Left colon (tissue), 2 donors: ENCODE measurements at places on chromosomes 1 and 21.

DNA sequence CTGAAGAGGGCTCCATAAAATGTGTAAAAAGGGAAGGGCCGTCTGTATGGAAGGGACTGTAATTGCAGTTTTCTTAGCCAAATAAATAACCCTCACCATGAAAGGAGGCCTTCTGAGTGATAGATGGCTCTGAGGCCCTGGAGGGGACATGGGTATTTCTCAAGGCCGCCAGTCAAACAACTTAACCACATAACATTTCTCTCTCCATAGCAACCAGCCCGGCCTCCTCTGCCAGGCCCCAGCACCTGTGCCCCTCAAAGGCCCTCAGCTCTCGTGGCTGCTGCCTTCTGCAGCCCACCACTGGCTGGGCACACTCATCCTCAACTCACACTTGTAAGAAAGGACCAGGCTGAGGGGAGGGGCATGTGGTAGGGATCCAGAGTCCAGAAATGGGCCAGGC, 57.0 kb upstream of the GJB5 start:
- DNase-seq: no peak

DNA sequence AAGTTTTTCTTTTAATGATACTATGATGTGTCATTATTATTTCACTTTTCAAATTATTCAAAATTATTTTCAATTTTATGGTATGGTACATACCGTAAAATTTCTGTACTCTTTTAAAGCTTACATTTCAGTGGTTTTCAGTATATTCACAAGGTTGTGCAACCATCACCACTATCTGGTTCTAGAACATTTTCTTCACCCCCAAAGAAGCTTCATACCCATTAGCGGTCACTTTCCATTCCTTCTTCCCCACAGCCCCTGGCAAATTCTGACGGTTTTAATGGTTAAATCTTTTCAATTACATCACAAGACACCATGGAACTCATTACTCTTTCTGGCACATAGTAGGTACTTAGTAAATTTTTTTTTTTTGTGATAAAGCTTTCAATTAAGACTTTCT, 22.8 kb upstream of the ATP5PO start:
- DNase-seq: no peak

- DNase-seq: no peak
Observed at GRCh38 chr1:178739285-178740045, 14.4 kb downstream of the RALGPS2 start.

- peak; percentile 92 for DNase-seq
Observed at GRCh38 chr21:42171091-42172053, 47.6 kb upstream of the ABCG1 start.

DNA sequence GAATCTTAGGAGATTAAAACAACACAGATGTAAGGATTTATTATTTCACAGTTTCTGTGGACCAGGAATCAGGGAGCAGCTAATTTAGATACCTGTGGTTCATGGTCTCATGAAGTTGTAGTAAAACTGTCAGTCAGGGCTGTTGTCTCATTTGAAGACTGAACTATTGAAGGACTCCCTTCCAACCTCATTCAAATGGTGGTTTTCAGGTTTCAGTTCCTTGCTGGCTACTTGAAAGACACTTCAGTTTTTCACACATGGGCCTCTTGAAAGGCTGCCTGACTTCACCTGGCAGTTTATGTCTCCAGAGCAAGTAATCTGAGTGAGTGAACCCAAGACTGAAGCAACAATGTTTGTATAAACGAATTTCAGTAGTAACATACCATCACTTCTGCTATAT, 915.9 kb downstream of the PLA2G4A start:
- no peak for DNase-seq

- no peak for DNase-seq
Observed at GRCh38 chr1:5914676-5915365, 77.4 kb downstream of the NPHP4 start.

DNA sequence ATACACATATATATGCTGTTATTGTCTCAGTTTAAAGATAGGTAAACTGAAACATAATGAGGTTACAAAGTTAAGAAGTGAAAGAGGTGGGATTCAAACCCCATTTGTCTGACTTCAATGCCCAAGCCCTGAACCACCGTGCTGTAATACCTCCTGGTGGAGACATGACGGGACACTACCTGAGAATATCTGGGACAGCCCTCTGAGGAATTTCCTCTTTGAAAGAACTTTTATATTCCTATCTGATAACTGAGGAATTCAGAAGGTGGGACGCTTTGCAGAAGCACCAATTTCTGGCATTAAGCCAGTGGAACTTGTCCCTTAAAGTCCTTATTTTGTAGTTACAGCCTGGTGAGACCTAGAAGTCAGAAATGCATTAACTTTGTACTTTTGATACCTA, 32.1 kb upstream of the FASLG start:
- no peak for DNase-seq

- no peak for DNase-seq
Observed at GRCh38 chr1:82064691-82065090, 264.0 kb downstream of the ADGRL2 start.

DNA sequence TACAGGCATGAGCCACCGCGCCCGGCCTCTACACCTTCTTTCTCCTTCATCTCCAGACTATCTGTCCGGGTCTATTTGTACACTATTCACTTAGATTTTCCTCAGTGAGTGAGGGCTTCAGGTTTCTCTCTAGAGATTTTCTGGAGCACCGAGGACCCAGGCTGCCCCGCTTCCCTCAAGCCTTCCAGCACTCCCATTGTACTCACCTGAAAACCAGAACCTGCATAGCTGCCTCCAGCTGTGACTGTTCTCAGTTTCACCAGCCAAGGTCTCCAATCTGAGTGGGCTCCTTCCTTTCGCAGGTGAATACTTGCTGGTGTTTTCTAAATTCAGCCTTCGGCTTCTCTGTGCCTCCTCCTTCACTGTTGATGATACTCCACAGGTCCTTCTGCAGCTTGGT, 12.9 kb upstream of the DMAP1 start:
- DNase-seq: no peak

GRCh38 chr1:1305300-1306069, 2.2 kb downstream of the ACAP3 start:
- peak; percentile 85 for DNase-seq

GRCh38 chr21:44871576-44872269, 1.8 kb downstream of the PTTG1IP start:
- peak; percentile 78 for DNase-seq

- DNase-seq: no peak
Observed at GRCh38 chr1:71561206-71561605, 480.4 kb upstream of the ZRANB2 start.

DNA sequence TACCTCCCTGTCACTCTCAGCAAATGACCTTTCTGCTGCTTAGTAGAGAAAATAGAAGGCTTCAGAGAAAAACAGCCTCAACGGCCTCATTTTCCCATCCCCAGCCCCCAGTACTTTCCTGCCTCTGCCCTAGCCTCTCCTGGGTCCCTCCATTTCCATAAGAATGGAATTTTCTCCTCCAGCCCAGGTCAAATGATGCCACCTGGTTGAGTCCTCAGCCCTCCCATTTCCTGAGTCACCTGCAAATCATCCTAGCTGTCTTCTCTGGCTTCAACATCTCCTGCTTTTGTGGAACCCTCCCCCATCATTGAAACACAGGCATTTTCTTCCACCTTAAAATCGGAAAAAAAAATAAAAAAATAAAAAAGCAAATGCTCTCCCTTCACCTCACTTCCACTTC, 35.1 kb downstream of the OLIG1 start:
- DNase-seq: no peak

DNA sequence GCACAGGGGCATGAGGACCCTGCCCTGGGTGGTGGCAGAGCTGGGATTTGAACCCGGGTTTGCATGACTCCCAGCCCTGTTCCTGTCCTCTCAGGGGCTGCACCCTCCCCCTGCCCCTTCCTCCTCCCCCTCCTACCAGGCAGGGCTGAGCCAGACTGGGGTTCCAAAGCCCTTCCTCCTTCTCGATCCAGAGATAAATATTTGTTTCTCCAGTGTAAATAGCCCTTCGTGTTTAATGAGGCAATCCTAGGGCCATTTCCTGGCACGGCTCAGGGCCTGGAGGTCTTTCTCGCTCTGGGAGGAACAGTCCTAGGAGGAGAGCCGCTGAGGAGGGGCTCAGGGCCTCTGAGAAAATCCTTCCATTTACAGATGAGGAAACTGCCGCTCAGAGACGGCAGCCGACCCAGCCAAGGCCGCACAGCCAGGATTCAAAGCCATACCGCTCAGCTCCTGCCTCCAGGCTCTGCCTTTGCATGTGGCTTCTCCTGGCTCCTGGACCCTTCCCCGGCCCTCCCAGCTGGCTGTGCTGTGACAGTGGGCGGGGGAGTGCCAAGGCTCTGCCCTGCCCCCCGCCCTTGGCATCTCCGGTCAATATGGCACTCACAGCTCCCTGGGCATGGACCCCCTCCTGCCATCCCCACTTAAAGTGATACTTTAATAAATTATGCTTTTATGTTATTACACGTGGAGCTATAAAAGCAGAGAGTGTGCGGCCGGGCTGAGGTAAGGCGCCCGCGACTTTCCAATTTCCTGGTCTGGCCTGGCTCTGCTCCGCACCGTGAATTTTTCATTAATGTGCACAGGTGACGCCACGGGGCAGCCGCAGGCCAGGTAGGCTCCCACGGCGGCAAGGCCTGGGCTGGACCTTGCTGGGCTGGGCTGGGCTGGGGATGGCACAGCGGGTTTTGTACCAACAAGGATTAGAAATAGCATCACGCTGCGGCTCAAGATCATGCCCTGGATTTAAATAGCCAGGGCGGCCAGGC, 114.7 kb upstream of the WNT4 start:
- DNase-seq: peak; percentile 57

DNA sequence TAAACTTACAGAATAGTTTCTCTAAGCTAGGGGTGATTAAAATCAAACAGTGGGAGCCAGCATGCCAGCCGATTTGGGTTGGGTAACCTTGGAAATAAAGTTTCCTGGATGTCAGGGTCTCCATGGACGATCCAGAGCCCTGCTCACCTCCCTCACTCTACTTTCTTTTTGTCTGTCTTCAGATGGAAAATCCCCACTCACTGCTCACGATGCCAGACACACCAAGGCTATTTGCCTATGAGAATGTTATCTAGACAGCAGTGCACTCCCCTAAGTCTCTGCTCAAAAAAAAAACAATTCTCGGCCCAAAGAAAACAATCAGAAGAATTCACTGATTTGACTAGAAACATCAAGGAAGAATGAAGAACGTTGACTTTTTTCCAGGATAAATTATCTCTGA, 13.9 kb downstream of the SLAMF7 start:
- DNase-seq: no peak

DNA sequence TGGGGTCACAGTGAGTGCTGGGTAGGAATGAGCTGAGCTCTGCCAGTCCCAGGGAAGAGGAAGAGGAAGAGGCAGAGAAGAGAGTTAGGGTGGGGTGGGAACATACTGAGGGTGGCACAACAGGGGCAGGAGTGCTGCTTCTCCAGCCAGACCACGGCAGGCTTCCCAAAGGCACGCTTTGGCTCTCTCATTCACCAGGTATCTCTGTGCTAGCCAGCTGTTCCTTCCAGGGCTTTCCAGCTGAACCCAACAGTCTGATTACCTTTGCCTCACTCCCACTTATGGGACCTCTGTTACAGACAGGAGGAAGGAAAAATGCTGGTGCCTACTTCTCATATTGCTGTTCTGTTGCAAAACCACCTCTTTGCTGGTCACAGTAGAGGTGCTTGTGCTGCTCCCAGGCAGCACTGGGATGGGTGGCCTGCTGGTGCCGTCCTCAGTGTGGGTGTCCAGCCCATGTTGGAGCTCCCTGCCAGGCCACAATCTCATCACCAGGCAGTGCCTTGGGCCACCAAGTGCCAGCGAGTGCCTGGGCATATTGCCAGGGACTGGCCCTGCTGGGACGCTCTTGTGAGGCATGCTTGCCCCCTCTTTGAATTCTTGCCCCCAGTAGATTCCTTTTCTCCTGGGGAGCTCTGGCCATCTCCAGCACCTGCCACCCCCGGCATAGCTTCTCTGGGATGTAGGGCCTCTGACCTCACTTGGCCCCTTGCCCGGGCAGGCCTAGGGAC, 2.1 kb downstream of the ADORA1 start:
- DNase-seq: no peak

DNA sequence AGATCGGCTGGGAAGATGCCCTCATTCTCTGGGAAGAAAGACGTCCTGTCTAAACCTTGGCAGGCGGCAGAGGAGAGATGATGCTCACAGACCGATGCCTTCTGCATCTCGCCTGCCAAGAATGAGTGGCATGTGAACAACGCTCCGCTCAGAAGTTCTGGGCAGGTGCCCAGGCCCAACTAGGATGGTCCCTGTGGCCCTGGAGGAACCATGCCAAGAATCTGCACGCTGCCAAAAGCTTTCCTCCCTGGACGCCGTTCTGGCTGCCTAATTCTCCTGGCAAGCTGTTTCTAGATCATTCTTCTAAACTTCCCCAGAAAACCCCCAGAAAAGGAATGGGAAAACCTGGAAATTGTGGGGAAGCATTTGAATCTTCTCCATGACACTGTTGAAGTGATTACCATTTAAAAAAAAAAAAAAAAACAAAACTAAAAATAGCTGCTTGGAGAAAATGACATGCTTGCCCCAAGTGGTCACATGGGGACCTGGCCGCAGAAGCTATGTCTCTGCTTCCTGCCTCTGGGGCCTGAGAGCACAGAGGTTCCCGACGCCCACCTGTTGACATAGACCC, 440.9 kb downstream of the PRDM2 start:
- DNase-seq: peak; percentile 4
